Fibroblast of lung (primary cell): ENCODE measurements at places on chromosomes 5 and 9. TPM values are rescaled to one million over a fixed set of nuclear protein-coding genes. Genes with fewer than 3 reads are reported as not detected.

- no peak for DNase-seq
Measured at GRCh38 chr5:134625559-134625958, 7.1 kb downstream of the SAR1B start.

- peak; percentile 13 for DNase-seq
Measured at GRCh38 chr9:111645806-111646205, 14.7 kb downstream of the DNAJC25 start.

DNA sequence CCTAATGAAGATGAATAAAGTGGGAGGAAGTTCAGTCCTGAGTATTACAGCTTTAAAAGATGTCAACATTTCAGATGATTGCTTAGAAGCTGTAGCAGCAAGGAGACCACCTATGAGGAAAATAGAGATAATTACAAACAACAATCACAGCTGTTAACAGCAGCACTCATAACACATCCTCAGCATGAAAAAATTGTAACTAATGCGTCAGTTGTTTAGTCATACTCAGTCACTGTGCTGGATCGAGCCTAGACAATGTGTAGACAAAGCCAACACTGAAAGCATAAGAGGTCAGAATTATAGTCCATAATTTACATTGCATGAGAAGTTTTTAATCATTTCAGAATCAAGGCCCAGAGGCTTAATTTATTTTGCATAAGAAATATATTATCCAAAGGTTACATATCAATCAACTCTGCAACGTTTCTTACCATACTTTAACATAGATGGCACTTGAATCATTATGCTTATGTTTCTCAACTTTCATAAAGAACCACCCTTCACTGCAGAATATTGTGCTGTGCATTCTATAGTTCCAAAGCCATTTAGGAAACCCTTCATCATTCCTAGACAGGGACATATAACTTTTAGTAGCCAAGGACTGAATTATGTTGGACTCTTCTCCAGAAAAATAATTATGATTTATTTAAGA lies 60.2 kb upstream of the HAPLN1 start:
- no peak for DNase-seq

DNA sequence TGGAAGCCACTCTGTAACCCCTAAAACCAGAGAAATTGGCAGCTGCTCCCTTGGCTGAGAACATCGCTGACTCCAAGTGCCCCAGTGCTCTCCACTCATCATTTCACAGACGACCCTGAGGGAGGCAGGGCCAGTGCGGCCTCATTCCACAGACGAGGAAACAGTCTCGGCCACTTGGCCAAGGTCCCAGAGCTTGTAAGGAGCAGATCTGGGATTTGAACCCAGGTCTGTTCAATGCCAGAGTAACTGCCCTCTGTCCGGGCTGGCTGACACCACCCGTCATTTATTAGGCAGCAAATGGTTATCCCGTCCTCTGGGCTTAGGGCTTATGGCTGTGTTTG lies 19.9 kb upstream of the IER5L start:
- DNase-seq: no peak

GRCh38 chr5:139911425-139912120 lies 116.0 kb downstream of the PSD2 start:
- no peak for DNase-seq

- no peak for DNase-seq
Measured at GRCh38 chr5:30102185-30102584, 1091.3 kb upstream of the CDH6 start.

GRCh38 chr9:3150074-3150473 lies 306.2 kb upstream of the PUM3 start:
- no peak for DNase-seq

ZDHHC11B gene
- total RNA-seq: under 0.01 TPM in 2 replicates

OR1L8 gene
- not detected in 2 replicates for total RNA-seq

PDCD1LG2 gene
- 4.9 and 6.9 TPM in 2 replicates for total RNA-seq

GDA gene
- total RNA-seq: under 0.01 TPM in 1 of 2 replicates, not detected in the other

RNF208 gene
- 0.26 and 0.33 TPM in 2 replicates for total RNA-seq
